ENCODE measurements at places on chromosomes 7 and 10.

DNA sequence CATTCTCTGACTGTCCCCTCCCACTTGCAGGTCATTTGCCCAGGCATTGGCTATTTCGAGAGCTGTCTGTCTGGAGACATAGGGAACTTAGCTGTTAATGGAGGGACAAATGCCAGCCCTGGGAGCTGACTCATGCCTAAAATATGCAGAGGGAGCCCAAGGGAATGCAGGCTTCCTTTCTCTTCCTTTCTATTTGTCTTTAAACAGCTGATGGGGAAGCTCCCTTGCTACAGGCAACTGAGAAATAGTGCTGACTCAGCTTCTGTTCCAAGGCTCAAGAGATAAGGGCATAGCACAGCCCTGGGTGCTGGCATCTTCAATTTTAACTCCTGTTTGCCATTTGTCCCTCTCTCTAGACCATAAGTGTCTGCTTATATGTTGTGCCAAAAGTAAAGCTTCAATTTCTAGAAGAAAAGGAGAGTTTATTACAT lies 82.7 kb upstream of the C1GALT1 start:
- DNase-seq, result peak; percentile 28

- DNase-seq, result no peak
Observed at GRCh38 chr7:31602041-31602625, 84.9 kb upstream of the PPP1R17 start.

- DNase-seq, result no peak
Observed at GRCh38 chr10:89589101-89589720, 53.8 kb upstream of the SLC16A12 start.

DNA sequence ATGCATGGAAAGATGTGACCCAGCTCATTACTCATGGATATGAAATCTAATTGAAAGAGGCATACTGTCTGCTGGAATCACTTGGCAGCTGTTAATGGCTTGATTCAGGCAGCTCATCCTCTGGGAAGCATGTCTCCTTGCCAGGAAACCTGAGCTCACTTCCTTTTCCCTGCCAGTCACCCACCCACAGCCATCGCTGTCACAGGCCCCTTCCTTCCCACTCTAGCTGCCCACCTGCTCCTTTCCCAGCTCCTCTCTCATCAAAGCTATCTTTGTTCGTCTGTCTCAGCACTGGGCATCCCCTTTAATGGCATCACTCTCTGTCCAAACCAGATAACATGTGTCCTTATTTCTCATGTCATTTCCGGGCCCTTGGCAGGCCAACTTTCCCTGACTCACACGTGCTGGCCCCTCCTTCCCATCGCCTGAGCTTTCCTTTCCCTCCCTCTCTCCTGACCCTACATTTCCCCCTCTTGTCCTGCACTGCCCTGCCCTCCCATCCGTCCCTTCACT lies 721.9 kb downstream of the TNS3 start:
- no peak for DNase-seq

GRCh38 chr7:114416129-114416990 lies 1.7 kb downstream of the FOXP2 start:
- DNase-seq, result no peak

- no peak for DNase-seq
Observed at GRCh38 chr7:65448816-65449504, 75.3 kb downstream of the ZNF92 start.

GRCh38 chr7:159012353-159013069 lies 132.2 kb downstream of the VIPR2 start:
- DNase-seq, result no peak

GRCh38 chr10:75229971-75230370 lies 5.8 kb downstream of the COMTD1 start:
- peak; percentile 12 for DNase-seq

- no peak for DNase-seq
Observed at GRCh38 chr10:80730522-80730921, 192.8 kb downstream of the SH2D4B start.

DNA sequence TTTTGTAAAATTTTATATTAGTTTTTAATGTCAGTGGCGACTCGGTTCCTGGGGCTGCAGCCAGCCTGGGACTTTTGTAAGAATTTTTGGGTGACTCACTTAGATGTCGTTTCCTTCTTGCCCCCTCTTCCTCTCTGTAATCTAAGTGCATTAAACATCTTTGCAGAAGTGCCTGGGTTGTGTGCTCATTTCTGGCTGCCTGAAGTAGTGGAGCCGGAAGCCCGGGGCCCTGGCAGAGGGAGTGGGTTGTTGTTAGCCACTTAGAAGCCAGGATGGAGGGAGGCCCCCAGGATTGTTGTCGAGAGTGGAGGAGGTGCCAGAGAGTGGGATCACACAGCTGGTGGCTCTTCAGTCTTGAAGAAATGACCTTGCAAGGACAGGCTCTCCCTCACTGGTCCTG lies 11.0 kb upstream of the TRIM8 start:
- DNase-seq, result peak; percentile 92

- DNase-seq, result no peak
Observed at GRCh38 chr10:84184517-84184916, 9.8 kb upstream of the CDHR1 start.

DNA sequence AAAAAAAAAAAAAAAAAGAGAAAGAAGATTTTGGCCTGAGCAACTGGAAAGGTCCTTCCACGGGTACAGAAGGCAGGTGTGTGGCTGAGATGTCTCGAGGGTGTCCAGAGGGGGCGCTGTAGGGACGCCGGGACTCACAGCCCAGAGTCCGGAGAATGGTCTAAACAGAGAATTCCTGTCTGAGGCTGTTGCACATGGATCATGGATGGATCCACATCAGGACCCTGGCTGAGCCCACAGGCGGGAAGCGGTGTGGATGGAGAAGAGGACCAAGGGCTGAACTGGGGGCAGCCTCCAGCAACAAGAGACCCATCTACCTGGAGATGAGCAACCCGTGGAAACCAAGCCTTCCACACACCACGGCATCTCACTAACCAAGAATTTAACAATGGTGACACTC lies 55.0 kb downstream of the PKD1L1 start:
- no peak for DNase-seq

GRCh38 chr10:48197236-48197899 lies 77.1 kb downstream of the FRMPD2 start:
- no peak for DNase-seq

GRCh38 chr10:44927352-44927751 lies 16.2 kb downstream of the TMEM72 start:
- peak; percentile 75 for DNase-seq

- DNase-seq, result no peak
Observed at GRCh38 chr7:151381348-151382078, 28.3 kb downstream of the WDR86 start.

DNA sequence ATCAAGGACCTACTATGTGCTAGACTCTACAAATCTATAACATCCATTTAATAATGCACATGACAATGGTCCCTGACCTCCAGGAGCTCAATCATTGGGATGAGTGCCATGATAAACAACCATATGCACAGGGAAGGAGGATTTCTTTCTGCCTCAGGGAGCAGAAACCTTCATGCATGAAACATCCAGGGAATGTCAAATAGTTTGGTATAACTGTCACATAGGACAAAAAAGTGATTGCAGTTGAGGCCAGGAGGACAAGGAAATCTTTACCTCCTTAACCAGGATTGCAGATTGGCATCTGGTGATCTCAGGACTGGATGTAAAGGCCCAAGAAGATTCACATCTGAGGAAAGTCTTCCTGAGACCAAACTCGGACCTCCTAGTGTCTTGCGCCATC lies 993.1 kb downstream of the KCNMA1 start:
- no peak for DNase-seq

DNA sequence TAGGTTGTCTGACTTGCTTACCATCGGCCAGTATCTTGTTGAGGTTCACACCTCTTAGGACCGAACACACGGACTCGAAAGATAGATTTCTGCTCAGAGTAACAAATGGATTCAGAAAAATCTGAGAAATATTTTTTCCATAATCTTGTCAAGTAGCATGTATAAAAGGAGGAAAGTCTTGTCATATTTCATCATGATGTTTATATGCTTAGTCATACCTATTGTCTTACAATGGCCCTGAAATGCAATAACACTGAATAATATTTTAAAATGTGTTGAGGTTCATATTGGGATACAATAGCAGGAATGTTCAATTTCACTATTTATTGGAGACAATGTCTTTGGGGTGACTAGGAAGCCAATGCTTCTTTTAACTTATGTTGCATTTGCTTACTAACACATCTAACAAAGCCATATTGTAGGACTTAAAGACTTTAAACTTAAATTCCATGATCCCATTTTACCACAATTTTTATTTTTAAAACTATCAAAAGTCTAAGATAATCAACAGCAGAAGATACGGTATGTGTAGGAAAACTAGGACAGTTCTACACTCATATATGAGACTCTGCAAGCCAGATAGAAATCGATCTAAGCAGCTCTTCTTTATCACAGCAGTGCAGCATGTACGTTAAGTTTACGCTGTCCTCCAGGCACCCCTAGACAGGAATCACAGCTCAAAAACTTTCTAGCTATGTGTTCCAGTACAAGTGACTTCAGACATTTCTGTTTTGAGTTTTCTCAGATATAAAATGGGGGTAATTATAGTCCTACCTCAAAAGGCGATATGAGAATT lies 135.7 kb upstream of the CAV2 start:
- no peak for DNase-seq

DNA sequence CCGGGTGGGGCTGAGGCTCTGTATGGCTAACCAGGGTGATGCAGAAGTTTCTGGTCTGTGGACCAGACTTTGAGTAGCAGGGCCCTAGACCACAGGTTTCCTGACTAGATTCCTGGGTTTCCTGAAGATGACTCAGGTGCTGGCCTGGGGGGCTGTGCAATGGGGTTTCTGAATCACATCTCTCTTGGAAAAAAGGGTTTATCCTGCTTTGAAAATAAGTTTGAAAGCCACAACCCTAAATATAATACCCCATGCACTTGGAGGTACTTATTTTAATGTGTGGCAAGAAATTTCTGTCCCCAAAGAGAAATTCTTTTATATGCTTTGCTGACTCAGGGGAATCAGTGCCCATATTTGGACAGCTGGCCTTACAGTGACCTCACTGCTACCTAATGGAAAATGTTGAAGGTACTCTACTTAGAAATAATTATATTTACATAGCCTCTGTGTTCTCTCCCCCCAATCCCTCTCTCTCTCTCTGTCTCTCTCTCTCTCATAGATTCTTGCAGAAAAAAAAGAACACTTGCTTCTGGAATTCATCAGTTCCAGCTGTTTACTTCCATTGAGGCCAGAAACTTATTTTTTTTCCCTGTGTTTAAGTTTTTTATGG lies 184.4 kb upstream of the LYZL2 start:
- no peak for DNase-seq

DNA sequence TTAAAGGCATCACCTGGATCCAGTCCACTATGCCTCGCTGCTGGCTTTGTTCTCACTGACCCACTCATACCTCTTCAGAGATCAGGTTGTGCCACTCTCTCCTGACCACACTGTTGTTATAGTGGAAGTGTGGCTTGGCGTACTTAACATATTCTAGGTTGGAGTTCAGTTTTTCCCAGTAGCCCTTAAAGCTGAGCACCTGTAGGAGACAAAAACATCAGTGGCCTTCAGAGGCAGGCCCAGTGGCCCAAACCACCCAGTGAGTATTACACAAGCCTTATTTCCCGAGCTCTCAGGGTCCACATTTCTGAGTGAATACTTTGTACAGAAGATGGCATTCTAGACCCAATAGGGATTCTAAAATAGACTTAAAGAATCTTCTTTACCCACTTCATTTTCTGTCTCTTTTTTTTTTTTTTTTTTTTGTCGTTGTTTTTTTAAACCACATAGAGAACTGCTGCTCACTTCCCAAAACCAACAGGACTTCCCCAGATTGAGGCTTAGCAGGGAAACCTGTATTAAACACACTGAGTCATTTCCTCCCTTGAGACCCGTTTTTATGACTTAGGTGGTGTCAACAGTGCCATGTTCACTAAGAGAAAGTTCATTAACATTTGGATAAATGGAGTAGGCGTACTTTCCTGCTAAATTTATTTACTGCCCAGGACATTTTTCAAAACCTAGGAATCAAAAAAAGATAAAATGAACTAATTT lies 85.8 kb downstream of the GSAP start:
- peak; percentile 93 for DNase-seq

- peak; percentile 58 for DNase-seq
Observed at GRCh38 chr10:30386801-30387588, 37.9 kb upstream of the MTPAP start.

DNA sequence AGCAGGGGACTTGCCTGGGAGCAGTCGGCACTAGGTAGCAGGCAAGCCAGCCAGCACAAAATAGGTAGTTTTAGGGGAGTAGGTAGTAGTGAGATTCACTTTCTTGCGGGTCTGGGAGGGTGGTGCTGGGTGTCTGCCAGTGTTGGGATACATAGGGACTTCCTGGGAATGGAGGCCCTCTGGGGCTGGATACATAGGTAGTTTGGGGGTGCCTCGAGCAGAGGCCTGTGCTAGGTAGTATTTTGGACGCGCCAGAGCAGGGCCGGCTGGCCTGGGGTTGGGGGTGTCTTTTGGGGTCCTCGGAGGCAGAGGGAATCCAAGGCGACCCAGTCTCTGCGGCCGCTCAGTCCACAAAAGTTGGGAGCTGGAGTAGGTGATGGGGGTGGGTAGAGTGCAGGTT lies 2.0 kb upstream of the HOXA3 start:
- DNase-seq, result no peak

DNA sequence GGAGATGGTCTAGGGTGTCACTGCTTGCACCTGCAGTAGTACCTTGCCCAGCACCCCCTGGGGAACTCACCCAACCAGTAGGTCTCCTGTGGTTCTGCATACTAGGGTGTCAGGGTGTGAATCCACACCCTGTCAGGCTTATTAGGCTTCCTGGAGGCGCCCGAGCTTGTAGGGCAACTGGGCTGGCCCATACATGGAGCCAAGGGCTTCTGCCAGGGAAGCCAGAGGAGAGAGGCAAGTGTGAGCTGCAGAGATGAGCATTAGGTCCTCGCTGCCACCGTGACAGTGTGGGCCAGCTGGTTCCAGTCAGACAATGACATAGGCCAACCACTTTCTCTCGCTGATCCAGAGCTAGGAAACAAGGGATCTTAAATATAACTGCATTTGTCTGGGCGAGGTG lies 11.2 kb downstream of the MXI1 start:
- DNase-seq, result peak; percentile 36

DNA sequence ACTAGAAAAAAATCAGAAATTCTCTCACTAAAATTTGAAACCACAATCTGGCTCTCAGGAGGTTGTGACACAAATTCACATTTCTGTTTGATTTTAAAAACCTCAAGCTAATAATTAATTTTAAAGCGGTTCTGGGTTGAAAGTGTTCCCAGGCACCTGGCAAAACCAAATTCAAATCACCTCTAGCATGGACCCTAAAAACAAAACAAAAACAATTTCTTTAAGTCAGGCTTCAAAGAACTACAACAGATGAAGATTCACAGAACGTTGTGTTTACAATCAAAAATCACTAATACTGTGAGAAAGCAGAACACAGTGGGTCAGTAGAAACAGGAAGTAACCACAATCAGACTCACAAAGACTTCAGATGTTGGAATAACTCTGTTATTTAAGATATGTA lies 7.2 kb upstream of the RELN start:
- DNase-seq, result no peak

DNA sequence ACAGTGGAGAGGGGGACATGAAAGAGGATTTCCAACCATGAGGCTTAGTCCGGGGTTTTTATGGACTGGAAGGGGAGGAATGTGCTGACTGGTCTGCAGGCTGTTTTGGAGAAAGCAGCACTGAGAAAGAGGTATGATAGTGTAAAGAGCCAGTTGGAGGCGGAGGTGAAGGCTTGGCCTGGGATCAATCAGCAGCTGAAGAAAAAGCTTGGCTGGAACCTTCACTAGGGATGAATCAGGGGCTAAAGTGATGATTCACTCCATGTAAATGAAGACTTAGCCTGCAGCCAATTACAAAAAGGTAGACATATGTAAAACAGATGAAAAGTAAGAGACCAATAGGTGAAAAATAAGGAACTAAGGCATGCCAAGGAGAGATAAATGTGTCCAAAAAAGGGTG lies 1382.6 kb downstream of the GATA3 start:
- no peak for DNase-seq

Measured in inflammatory macrophage treated with lipopolysaccharide for 1 hour (primary cell).